ENCODE measurements at places on chromosomes 5 and 9.

DNA sequence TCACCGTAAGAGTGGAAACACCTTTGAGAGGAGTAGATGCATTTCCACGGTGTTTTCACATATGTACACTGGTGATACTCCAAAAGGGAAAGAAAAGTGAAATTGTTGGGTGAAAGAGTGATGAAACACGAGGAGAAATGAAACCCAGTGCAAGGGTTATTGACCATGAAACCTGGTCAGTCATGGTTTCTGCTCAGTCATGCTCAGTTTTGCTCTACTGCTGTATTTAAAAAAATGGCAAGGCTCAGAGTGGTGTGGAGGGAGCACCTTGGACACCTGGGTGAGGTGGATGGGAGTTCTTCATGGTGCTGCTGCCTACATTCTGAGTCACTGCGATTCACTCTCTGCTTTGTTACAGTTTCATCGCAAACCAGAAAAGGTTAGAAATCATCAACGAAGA, 32.3 kb downstream of the NTRK2 start:
- no peak for DNase-seq

GRCh38 chr9:15277400-15278090, 29.5 kb downstream of the TTC39B start:
- no peak for DNase-seq

DNA sequence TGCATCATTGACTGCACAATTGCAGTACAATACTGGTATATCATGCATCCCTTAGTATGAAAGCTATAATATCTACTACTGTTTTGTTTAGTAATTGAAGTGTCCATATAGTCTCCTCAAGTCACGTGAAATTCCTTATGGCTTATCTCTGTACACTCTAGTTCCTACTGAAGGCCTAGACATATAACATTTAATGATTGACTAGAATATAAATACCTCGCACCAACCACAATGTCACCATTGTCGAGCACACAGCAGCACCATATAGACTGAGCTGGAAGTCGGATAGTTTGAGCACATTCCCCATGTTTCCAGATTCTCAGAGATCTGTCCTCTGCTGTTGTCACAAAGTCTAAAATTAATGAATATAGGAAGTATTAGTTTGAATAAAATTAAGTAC, 21.4 kb downstream of the PLAA start:
- DNase-seq = no peak

DNA sequence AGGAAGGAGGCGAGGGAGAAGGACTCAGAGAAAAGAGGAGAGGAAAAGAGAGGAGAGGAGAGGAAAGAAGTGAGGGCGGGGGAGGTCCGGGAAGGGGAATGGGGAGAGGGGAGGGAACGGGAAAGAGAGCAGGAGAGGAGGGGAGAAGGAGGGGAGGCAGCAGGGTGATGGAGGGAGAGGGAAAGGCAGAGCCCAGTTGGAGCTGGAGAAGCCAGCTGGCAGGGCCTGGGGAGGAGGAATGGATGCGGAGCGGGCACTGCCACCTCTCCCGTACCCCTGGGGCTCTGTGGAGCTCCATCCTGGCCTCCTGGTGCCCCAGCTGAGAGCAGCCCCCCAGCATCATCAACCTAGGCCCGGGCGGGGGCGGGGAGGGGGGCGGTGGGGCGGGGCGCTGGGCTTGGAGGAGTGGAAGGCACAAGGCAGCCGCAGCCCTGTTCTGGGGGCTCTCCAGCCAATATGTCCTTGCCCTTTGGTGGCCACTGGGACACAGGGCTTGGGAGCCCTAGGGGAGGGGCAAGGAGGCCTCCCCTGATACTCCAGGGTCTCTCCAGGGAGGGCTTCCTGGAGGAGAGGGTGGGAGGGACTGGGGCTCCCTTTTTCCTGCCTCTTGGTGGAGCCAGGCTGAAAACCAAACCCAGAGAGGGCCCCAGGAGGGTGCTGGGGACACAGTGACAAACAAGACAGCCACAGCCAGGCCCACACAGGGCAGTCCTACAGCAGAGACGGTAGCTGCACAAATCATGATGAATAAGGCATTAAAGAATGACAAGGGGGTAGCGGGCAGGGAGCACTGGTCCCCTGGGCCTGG, 123.7 kb downstream of the C9orf50 start:
- DNase-seq = no peak

DNA sequence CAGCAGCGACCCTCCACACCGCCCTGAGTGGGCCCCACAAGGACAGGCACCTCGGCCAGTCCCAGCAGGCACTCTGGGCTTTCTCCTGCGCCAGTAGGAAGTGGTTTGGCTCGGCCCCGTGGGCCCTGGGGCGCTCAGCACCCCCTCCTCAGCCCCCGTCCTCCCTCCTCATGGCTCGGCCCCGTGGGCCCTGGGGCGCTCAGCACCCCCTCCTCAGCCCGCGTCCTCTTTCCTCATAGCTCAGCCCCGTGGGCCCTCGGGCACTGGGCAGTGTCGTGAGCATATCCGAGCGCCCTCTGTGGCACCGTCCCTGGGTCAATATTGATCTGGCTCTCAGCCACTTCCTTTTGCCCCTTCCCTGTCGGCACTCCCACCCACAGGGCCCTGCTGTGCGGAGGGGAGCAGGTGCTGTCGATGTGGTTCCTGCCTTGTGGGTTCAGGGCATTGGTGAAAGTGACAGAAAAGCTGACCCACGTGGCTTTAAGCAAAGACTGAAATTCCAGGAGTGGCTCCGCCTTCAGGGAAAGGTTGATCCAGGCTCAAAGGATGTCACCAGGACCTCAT, 5.5 kb upstream of the SCGB3A1 start:
- no peak for DNase-seq

DNA sequence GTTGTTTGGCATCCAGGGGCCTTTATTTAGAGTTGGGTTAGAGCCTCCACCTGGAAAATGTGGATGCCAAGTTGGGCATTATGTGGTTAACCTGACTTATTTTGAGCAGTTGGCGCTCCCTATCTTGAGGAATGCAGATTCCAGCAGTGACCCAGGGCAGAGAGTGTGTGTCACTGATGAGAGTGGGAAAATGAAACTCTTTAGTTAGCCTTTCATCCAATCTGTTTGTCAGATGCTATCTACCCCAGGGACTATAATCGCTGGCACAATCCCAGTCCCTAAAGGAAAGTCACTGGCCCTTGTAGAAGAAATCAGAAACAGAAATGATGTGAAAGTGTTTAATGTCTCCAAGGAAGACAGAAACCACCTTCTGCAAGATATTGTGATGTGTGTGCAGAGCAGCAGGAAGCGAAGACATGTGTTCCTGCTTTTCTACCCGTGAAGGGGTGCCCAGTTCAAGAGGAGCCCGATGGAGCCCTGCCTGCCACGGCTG, 10.2 kb upstream of the STING1 start:
- no peak for DNase-seq

DNA sequence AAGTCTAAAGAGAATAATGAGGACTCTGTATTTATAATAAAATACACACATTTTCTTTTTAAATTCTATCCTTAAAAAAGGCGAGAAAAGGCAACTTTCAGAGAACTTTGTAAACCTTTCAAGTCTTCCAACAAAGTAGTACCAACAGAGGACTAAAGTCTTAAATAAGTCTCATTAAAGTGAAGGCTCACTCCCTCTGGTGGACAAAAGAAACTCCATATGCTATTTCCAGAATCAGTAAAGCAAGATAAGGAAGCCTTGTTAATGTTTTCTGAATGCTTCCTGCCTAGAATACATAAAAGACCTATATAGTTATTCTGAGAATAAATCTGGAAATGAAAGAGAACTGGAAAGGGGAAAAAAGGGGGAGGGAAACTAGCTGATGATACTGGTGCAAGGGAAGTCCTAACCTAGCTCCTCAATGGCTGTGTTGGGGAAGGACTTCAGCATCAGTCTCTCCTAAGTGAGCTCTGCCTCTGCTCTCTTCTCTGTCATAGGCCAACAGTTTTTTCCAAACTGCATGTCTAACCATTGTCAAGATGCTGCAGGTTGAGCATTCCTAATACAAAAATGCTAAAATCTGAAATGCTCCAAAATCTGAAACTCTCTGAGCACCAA, 7.2 kb downstream of the HMGCS1 start:
- no peak for DNase-seq

GRCh38 chr5:120103495-120103894, 360.6 kb upstream of the PRR16 start:
- DNase-seq = no peak

DNA sequence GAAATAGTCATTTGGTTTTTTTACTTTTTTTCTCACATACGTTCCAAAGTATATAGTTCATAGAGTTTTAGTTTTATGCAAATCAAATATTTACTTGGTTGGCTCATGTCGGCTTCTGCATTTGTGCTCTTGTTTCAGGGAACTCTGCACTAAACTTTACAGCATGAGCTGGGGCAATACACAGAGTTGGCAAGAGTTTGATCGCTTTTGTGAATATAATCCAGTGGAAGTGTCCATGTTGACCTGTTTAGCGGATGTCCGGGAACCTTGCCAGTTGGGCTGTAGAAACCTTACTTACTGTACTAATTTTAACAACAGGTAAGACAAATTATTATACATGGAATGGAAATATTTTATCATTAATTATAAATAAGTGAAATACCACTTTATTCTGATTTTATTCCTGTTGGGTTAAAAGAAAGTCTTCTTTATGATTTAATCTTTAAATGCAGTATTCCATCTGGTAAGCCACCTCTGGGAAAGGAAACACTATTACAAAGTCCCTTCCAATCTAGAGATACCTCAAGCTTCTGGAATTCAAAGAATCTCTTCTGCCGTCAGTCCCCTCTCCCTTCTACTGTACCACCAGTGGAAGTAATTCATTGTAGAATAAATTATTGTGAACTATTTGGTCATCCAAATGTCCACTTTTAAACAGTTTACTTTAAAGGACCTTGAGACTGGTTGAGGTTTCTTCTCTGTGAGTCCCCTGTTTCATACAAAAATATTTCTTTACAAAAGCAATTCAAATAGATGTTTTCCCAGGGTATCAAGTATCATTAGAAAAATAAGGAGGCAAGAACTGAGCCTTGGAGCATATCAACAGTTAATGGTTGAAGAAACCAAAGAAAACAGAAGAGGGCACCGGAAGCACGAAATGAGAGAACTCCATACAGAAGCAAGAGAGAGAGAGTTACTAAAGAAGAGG, 45.2 kb upstream of the GLIPR2 start:
- no peak for DNase-seq

DNA sequence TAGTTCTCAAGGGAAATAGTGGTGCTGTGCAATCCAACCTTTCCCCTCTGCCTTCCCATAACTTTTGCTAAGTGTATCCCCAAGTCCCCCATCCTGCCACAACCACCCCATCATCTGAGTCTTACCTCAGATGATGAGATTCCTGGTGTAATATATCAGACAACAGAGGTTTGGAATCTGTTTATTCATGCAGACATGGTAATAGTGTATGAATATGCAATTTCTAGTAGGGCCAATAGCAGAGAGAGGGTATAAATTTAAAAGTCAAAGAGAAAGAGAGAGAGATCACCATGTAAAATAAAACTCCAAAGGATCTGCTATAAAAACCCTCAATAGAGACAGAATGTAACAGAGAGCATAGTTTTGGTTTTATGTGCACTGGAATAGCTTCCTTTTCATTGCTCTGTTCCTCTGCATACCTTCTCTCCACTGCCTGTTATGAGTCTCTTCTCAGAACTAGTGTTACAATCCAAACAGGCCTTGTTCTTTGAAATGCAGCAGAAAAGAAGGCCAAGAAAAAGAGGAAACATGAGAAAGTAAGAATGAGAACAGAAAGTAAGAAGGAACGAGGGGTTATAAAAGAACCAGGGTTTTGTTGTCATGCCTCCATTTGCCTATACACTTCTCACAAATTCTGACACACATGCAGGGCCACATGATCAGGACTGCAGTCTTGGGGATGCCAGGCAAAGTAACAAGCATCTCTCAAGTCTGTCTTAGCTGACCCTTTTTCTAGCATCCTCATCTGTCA, 278.0 kb downstream of the CETN3 start:
- DNase-seq = no peak

GRCh38 chr5:11520241-11520930, 383.9 kb downstream of the CTNND2 start:
- DNase-seq = no peak

DNA sequence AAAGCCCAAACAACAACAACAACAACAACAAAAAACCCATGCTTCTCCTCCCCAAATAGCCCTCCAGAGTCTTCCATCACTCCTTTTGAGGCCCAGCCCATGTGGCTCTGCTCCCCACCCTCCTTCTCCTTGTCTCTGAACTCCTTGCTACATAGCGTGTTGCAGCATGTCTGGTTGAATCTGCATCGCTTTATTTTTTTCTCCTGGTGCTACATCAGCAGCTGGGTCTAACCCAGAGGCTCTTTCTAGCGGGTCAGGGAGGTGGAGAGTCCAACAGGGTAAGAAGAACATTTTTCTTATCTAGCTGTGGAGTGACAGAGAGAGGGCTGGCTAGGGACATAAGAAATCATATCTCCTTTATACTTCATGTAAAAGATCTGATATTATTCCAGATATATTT, 18.4 kb downstream of the NXNL2 start:
- DNase-seq = no peak

DNA sequence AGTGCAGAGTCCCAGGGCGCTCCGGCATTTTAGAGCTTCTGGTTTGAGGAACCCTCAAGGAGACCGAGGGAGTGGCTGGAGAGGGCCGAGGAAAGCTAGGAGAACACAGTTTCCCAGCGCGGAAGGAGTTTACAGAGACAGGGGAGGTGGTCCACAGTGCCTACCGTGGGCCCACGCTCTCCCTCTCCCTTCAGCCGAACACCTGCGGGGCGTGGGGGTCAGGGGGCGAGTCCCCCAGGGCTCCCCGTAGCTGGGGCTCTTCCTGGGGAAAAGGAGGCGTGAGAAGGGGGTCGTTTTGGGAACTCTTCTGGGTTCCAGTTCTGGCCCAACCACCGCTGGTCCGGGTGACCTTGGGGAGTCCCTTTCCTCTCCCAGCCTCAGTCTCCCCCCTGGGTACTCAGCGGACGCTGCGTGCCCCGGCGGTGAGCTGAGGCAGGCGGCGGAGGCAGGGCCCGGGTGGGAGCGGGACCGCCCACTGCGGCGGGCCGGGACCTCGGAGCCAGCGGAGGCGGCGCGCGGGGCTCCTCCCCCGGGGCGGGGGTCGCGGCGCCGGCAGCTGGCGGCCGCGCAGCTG, 368 bp upstream of the FRMPD1 start:
- DNase-seq = no peak

DNA sequence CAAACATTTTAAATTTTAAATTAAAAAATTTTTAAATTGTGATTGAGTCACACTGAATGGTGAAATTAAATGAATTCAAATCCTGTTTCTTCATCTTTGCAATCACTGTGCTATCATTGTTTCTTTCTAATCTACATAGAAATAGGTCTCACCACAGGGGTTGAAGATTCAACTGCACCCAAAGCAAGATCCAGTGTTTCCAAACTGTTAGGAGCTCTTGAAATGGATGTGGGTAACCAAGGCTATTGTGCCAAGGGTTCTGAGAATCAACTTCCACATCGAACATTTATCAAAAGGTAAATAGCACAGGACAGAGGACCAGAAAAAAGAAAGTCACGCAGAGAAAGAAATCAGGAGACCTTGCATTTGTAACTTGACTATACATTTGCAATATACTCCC, 172.6 kb upstream of the RASEF start:
- DNase-seq = no peak

GRCh38 chr9:35350827-35351549, 138.9 kb upstream of the RUSC2 start:
- DNase-seq = no peak
